ENCODE measurements at places on chromosomes 2 and 18. TPM values are rescaled to one million over a fixed set of nuclear protein-coding genes. Genes with fewer than 3 reads are reported as not detected.

The ALLC gene
- not detected for total RNA-seq

The MC5R gene
- total RNA-seq = not detected

The PRKAG3 gene
- 0.14 TPM for total RNA-seq

The NFE2L2 gene
- 50.7 TPM for total RNA-seq

The CFAP53 gene
- total RNA-seq = 0.16 TPM

The ASB18 gene
- total RNA-seq = 11.3 TPM

The NT5DC4 gene
- not detected for total RNA-seq

The CLEC4F gene
- not detected for total RNA-seq

The LIMS3 gene
- 5.7 TPM for total RNA-seq

DNA sequence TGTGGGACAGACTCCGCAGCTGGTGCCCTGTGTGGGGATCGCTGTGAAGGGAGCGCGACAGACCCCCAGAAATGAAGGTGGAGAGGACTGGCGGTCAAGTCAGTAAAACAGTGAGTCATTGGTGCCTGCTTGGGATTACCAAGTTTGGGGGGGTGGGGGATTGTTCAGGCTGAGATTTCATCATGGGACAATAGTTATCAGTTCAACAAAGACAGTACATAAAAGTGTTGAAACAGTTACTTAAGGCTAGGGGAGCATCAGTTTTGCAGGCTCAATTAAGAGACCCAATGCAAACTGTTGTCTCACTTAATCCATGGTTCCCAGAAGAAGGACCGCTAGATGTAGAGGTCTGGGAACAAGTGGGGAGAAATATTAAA is 42.4 kb upstream of the PDK1 start:
- no peaks in the 10 kb centered on the region for H3K27me3 ChIP-seq
- peaks cover 10% of the 10 kb centered on the region for H3K36me3 ChIP-seq
- no peak overlapping the region for H3K4me3 ChIP-seq
- DNase-seq = no peak
- no peaks in the 10 kb centered on the region for H3K4me1 ChIP-seq

DNA sequence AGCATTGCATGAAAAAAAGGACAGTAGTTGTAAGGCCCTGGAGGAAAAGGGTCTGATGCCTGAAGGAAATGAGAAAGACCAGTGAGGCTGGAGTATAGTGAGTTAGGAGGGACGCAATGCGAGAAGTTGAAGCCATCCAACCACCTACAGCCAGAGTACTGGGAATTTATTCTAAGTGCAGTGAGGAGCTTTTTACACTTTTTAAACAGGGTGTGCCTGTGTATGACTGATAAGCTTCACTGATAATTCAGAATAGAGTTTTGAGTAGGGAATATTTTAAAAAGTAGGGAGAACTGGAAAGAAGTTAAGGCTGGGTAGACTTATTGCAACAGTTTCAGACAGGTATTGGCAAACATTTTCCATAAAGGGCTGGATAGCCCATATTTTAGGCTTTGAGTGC is 35.9 kb upstream of the CCDC85A start:
- no peaks in the 10 kb centered on the region for H3K27me3 ChIP-seq
- H3K36me3 ChIP-seq = no peaks in the 10 kb centered on the region
- no peak overlapping the region for H3K4me3 ChIP-seq
- H3K27ac ChIP-seq = no peak overlapping the region
- H3K4me1 ChIP-seq = no peaks in the 10 kb centered on the region

- H3K27ac ChIP-seq = no peak overlapping the region
- H3K36me3 ChIP-seq = peaks cover 9% of the 10 kb centered on the region
- DNase-seq = no peak
- peaks cover 6% of the 10 kb centered on the region for H3K4me1 ChIP-seq
These were observed 36.0 kb downstream of the FARP2 start for GRCh38 chr2:241391892-241392665.

- no peaks in the 10 kb centered on the region for H3K27me3 ChIP-seq
- H3K36me3 ChIP-seq = no peaks in the 10 kb centered on the region
- DNase-seq = no peak
- H3K4me1 ChIP-seq = peaks cover 86% of the 10 kb centered on the region
- no peak overlapping the region for H3K4me3 ChIP-seq
These were observed 35.8 kb downstream of the SCTR start for GRCh38 chr2:119488245-119489214.

- H3K4me1 ChIP-seq = peaks cover 90% of the 10 kb centered on the region
- H3K4me3 ChIP-seq = no peak overlapping the region
- peak; percentile 67 for DNase-seq
These were observed 54.4 kb upstream of the FOSL2 start for GRCh38 chr2:28338046-28338817.

DNA sequence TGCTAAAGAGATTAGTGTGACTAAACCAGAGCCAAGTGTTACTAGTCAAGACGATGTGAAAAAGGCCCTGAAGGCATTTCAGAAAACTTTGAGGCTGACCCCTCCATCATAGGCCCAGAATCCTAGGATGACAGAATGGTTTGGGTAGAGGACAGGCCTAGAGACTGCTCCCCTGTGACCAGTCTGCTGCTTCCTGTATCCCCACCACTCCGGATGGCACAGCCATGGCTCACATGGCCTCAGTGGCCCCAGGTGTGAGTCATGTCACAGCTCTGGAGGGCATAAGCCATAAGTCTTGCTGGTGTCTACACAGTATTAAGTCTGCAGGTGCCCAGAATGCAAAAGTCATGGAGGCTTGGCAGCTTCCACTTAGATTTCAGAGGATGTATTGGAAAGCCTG is 12.4 kb upstream of the STAT1 start:
- H3K36me3 ChIP-seq = no peaks in the 10 kb centered on the region
- peaks cover 10% of the 10 kb centered on the region for H3K4me1 ChIP-seq
- no peak overlapping the region for H3K27ac ChIP-seq

DNA sequence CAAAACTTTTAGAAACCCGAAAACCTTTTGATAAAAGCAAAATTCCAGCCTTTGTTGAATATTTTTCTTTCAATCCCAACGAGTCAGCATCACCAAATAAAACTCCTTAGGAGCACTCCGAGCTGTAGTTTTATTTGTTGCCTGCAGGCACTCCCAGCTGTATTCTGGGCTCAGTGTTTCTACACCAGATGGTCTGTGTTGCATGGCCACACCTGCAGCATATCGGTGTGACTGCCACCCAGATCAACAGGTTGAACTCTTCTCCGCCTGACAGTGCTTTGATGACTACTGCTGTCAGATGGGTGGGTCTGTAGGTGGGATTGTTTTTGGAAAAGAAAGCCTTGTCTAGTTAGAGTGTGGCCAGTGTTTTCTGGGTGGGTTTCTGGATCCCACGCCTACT is 32.7 kb downstream of the APCDD1 start:
- no peaks in the 10 kb centered on the region for H3K27me3 ChIP-seq
- H3K36me3 ChIP-seq = peaks cover 26% of the 10 kb centered on the region
- no peak for DNase-seq

GRCh38 chr2:218986148-218986761 is 1.3 kb upstream of the FEV start:
- no peak overlapping the region for H3K4me3 ChIP-seq
- H3K27ac ChIP-seq = no peak overlapping the region
- H3K27me3 ChIP-seq = peaks cover 100% of the 10 kb centered on the region
- peaks cover 44% of the 10 kb centered on the region for H3K4me1 ChIP-seq
- no peaks in the 10 kb centered on the region for H3K36me3 ChIP-seq

DNA sequence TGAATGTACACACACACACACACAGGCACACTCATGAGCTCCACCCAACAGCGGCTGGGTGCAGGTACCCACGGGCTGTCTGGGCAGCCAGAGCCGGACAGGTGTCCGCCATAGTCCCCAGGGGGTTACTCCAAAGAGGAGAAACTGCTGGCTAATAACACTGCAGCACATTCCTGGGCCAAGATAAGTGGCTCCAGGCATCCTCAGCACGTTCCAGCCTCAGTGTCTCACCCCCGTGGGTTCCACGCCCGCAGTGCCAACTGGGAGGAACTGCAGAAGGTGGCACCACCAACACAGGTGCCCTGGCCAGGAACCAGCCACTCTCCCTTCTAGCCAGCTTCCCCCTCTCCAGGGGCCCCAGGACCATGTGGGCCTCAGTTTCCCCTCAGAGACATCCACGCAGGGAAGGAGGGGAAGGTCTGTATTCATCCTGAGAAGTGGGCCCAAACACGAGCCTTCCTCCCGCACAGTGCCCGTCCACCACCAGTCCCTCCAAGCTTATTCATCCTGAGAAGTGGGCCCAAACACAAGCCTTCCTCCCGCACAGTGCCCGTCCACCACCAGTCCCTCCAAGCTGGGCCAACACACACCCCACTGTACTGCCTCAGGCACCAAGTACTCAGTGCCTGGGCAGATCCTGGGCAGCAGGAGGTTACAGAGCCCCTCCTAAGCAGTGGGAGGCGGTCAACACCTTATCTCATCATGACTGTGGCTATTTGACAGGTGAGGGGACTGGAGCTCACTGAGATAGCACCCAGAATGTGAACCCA is 47.6 kb downstream of the TNS1 start:
- no peak overlapping the region for H3K4me3 ChIP-seq
- peaks cover 98% of the 10 kb centered on the region for H3K4me1 ChIP-seq
- DNase-seq = no peak

DNA sequence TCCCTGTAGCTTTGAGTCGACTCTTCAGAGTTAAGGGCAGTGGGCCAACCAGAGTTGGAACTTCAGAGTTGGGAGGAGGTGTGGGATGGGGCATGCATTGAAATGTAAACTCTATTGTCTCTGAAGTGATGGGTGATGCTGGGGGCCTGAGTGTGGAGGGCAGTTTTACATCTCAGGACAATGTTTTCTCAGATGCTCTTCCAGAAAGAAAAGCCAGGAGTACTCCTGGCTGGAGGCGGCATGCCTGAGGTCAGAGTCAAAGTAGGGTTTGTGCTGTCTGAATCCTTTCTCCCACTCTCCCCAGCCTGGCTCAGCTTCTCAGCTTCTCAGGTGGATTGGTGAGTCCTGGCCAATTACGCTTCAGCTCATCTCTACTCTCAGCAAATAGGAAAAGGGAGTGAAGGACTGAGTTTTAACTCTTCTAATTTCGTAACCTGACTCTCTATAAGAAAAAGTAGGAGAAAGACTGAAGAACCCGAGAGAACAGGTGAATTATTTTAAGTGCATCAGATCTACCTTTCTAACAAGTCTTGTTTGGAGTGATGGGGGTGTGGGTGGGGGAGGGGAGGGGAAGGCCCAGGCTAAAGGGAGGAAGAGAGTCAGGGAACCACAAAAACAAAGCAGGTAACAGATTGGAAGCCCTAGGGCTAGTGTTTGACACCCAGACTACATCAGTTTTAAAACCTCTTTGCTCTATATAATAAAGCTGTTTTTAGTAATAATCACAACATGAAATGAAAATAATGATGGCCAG is 107.5 kb upstream of the PELI1 start:
- H3K36me3 ChIP-seq = no peaks in the 10 kb centered on the region
- H3K4me1 ChIP-seq = peaks cover 8% of the 10 kb centered on the region
- no peak overlapping the region for H3K4me3 ChIP-seq
- no peak for DNase-seq
- no peaks in the 10 kb centered on the region for H3K27me3 ChIP-seq
- no peak overlapping the region for H3K27ac ChIP-seq

DNA sequence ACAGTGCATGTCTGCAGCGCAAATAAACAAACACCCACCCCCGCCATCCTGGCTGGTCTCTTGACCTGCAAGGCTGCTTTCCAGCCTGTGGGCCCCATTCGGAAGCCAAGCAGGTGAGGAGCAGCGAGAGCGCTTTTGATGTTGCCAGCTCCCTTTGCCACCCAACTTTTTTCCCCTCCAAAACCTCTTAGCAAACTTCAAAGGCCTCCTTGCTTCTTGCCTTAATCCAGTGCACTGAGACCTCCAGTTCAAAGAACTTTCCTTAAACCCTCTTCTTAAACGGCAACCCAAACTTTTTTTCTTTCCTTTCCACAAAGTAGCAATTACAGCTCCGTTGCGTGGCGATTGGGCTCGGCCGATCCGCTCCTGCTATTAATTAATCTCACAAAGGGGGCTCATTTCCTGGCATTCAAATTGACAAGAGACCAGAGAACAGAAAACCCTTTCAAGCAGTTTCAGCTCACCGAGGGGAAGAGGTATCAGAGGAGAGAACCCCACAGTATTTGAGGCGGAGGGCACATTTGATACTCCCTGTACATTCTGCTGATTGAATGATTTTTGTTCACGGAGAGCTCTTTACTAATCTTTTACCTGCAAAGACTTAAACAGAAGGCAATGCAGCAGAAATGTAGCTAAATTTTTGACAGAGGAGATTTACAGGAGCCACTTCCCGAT is 531.4 kb downstream of the TMEM182 start:
- H3K27ac ChIP-seq = no peak overlapping the region
- no peaks in the 10 kb centered on the region for H3K4me1 ChIP-seq
- no peak for DNase-seq

GRCh38 chr2:238596571-238597551 is 170.1 kb downstream of the ASB1 start:
- peaks cover 8% of the 10 kb centered on the region for H3K27me3 ChIP-seq
- peaks cover 31% of the 10 kb centered on the region for H3K4me1 ChIP-seq

GRCh38 chr2:127453392-127454171 is 35.4 kb downstream of the PROC start:
- no peak overlapping the region for H3K4me3 ChIP-seq
- no peak overlapping the region for H3K27ac ChIP-seq
- peaks cover 3% of the 10 kb centered on the region for H3K36me3 ChIP-seq
- no peak for DNase-seq

GRCh38 chr2:86788881-86789686 is 1.6 kb downstream of the CD8A start:
- H3K27me3 ChIP-seq = peaks cover 54% of the 10 kb centered on the region
- no peak overlapping the region for H3K27ac ChIP-seq
- H3K4me1 ChIP-seq = peaks cover 47% of the 10 kb centered on the region
- no peaks in the 10 kb centered on the region for H3K36me3 ChIP-seq
- DNase-seq = no peak

- H3K4me1 ChIP-seq = peaks cover 31% of the 10 kb centered on the region
- DNase-seq = no peak
- no peaks in the 10 kb centered on the region for H3K27me3 ChIP-seq
- H3K36me3 ChIP-seq = no peaks in the 10 kb centered on the region
- H3K4me3 ChIP-seq = no peak overlapping the region
- H3K27ac ChIP-seq = no peak overlapping the region
These were observed 149.5 kb downstream of the CCBE1 start for GRCh38 chr18:59547581-59548182.

- no peaks in the 10 kb centered on the region for H3K27me3 ChIP-seq
- H3K36me3 ChIP-seq = no peaks in the 10 kb centered on the region
- H3K4me1 ChIP-seq = peaks cover 9% of the 10 kb centered on the region
These were observed 60.2 kb downstream of the VSNL1 start for GRCh38 chr2:17600556-17601204.

- H3K27me3 ChIP-seq = peaks cover 8% of the 10 kb centered on the region
- no peaks in the 10 kb centered on the region for H3K4me1 ChIP-seq
- no peak overlapping the region for H3K4me3 ChIP-seq
- no peaks in the 10 kb centered on the region for H3K36me3 ChIP-seq
These were observed 52.6 kb downstream of the CXCR4 start for GRCh38 chr2:136065384-136065783.

- H3K27ac ChIP-seq = no peak overlapping the region
- H3K4me3 ChIP-seq = no peak overlapping the region
- H3K36me3 ChIP-seq = no peaks in the 10 kb centered on the region
- H3K4me1 ChIP-seq = no peaks in the 10 kb centered on the region
These were observed 132.4 kb downstream of the MYCN start for GRCh38 chr2:16072638-16073290.

DNA sequence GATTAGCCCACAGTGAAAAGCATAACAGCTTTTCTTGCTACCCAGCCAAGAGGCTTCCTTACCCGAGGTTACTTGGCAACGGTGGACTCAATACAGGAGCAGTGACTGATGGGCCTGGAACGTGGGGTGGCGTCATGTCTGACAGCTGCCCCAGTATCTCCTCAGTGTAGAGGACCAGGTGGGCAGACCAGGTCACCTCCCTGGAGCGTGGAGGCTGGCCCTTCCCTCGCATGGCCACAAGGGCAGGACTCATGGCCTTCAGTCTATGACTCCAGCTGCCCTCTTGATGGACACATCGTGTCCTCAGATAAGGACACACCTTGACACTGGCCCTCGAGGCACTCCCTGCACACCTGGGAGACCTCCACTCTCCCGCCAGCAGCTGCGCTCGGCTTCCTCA is 6.4 kb downstream of the ASPRV1 start:
- no peaks in the 10 kb centered on the region for H3K4me1 ChIP-seq

Data from left ventricle myocardium inferior (tissue), 1 donor.